Epithelial cell of umbilical artery (primary cell): ENCODE measurements at places on chromosomes 2 and 18. TPM values are rescaled to one million over a fixed set of nuclear protein-coding genes. Genes with fewer than 3 reads are reported as not detected.

The VWA3B gene
- total RNA-seq = not detected in 2 replicates

The PROKR1 gene
- total RNA-seq = not detected in 2 replicates

The CAPN13 gene
- not detected in 2 replicates for total RNA-seq

The TACR1 gene
- total RNA-seq = not detected in 2 replicates

The GALR1 gene
- not detected in 2 replicates for total RNA-seq

The CSRNP3 gene
- 0.46 TPM in 1 of 2 replicates, not detected in the other for total RNA-seq
